ENCODE measurements at places on chromosomes 5 and 9.

- DNase-seq, result no peak
These were observed 1338.6 kb upstream of the ACO1 start for GRCh38 chr9:31045810-31046209.

- no peak for DNase-seq
These were observed 319.2 kb downstream of the MLLT3 start for GRCh38 chr9:20303066-20303465.

- DNase-seq, result no peak
These were observed 10.6 kb downstream of the FGFR4 start for GRCh38 chr5:177097016-177097985.

- no peak for DNase-seq
These were observed 13.8 kb downstream of the PROP1 start for GRCh38 chr5:177982072-177982727.

GRCh38 chr9:121862371-121863332 is 211.2 kb downstream of the DAB2IP start:
- no peak for DNase-seq

DNA sequence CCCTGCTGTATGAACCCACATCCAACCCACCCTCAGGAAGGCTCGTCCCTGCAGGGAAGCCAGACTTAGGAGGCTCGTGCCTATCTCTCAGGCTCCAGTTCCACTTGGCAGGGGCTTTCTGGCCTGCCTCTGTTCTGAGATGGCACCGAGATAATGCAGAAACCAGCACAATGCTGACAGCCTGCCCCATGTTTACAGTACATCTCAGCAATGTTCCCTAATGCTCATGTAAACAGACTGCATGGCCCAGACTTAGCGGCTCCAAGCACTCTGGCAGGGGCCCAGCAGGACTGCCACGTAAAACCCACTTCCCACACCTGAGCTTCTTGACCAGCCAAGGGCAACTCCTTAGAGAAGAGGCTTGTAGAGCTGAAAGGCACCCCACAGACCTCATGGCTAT is 499.5 kb upstream of the BRINP1 start:
- DNase-seq, result no peak

DNA sequence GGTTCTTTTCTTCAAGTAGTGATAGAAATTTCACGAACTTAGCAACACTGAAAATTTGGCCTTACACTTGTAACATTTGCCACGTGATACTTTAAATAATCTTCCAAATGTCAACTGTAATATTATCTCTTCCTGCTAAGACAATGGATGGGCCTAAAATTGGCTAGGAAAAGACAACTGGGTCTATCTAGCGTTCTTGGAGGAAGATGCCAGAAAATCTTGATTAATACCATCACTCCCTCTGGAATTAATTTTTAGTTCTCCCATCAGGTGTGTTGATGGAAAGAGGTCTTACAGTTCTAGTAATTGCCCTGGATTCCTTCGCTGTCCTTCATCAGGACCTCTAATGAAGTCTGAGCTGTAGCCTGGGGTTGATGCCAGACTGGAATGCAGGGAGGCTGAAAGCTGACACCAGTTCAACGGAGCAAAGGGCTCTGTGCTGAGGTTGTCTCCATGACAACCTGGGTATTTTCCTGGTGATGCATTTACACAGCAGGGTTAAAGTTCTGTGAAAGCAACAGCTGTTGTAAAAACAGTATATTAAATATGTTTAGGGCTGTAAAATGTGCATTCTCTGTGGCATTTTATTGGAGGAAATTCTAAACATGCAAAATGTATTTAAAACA is 92.3 kb downstream of the GAS1 start:
- peak; percentile 50 for DNase-seq

GRCh38 chr9:2174306-2174705 is 159.2 kb downstream of the SMARCA2 start:
- DNase-seq, result no peak

DNA sequence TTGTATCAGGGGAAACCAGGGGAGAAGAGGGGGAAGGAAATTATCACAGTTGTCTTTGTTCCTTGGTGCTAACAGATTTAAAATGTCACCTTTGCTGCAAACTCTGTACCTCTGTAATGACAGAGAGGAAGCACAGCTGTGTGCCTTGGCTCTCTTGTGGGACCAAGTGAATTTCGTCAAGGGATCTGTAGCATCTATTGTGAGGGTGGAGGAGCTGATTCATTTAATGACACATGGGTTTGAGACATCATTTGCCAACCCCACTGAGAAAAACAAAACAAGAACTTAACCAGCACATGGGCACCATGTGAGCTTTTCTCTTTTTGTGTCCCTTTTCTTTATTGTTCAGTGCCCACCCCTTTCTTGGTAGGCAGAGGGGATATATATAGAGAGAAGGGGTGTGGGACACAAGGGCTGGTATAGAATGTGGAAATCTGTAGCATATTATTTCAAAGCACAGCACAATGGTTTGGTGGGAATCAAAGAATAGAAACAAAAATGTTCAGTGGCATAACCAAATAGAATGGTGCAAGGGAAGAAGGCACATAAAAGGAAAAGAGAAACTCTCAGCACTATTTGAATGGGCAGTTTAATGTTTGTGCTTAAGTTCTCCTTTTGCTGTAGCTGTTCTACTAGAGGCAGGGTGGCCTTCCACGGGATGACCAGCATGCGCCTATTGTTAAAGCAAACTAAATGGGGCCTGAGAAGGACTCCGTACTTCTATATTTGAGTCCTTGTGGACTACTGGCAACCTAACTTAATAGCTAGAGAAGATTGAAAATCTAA is 63.3 kb downstream of the LIX1 start:
- DNase-seq, result no peak

GRCh38 chr9:4196376-4196775 is 103.5 kb downstream of the GLIS3 start:
- DNase-seq, result no peak

DNA sequence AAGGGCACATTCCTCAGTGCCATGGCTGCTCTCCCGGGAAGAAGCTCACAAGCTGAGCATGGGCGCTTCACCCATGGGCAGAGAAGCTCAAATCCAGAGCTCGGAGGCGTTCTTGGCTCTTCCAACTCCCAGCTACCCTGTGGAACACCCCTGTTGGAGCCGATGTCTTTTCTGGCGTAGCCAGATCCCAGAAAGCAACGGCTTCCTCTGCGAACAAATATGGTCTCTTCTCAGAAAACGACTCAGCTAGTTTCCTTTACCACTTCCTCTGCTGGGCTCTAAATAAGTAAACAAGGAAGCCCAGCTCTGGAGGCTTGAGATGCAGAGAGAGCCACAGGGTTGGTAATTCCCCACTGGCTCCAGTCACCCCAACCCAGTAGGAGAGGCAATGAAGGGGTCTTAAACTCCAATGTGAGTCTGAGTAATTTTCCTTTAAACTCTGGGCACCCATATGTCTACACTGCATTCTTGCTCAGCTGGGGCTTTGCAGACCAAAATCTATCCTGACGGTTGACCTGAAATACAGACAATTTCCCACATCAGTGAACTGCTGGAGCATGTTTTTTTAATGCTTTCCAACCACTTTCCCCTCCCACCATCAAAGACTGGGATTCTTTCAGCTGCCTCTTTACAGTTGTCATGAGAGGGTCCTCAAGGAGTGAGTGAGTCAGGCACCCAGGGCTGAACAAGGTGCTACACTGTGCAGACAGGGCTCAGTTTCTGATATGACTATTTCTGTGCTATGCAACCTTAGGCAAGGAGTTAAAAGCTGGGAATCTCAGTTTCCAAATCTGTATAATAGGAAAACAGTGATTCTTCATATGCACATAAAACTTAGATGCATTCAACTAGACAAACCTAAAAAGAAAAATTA is at the start of gene LCP2:
TSS of gene LCP2 (minus strand) at position 189 of the 874 bp plus-strand sequence. CDS start at position 23, 166 bp downstream.
- DNase-seq, result no peak

DNA sequence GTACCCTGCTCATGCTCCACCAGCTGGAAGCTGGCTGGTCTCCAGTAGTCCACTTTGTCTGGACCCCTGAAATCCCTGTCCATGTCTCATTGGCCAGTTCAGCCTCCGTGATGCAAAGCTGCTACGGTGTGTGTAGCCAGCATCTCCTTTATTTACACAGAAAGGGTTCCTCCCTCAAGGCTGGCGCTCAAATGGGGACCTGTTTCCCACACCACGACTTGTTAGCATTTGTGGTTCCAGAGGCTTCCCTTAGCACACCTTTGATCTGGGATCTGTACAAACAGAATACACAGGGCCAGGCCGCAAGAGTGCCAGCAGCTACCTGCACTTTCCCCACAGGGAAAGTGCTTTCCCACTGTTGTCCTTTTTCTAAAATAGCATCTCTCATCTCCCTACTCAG is 5.7 kb upstream of the SMU1 start:
- DNase-seq, result no peak

- no peak for DNase-seq
These were observed 4.1 kb downstream of the OR2V1 start for GRCh38 chr5:181126841-181127240.

GRCh38 chr5:167057665-167058064 is 1233.8 kb upstream of the WWC1 start:
- no peak for DNase-seq

- no peak for DNase-seq
These were observed 51.5 kb upstream of the NKD2 start for GRCh38 chr5:956941-957747.

- no peak for DNase-seq
These were observed 187.4 kb downstream of the FBXL7 start for GRCh38 chr5:15687401-15687800.

GRCh38 chr9:124239249-124240073 is 18.3 kb upstream of the NEK6 start:
- no peak for DNase-seq

GRCh38 chr5:171416160-171417049 is 3.0 kb upstream of the FGF18 start:
- no peak for DNase-seq

DNA sequence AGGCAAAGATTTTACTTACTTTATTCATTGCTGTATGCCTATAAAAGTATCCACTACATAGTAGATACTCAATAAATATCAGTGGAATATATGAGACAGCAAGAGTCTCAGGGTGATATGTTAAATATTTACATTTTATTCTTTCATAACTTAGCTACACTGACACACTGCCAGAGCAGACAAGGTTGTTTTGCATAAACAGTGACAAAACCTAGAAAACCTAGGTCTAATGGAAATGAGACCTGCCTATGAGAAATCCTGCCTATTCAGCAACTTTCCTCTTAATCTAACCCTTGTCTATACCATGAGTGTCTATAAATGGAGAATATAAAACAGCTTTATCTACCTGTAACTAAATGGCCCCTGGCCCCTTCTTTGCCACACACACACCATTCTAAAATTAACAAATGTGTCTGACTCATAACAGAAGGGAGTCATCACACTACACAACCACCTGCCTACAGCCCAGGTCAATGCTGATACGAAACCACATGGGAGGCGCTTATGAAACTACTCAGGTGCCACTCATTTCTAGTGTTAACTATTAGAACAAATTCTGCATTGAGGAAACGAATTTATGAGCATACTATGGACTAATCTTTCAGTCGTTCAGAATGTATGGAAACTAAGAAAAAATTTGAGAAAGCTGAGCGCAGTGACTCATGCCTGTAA is 60.3 kb downstream of the UBAP2 start:
- no peak for DNase-seq

- DNase-seq, result no peak
These were observed at the start of gene FOXI1 for GRCh38 chr5:170105642-170106611. Gene FOXI1, plus strand, starts transcription at chr5:170105897. Its CDS starts 61 bp downstream, at chr5:170105958.

DNA sequence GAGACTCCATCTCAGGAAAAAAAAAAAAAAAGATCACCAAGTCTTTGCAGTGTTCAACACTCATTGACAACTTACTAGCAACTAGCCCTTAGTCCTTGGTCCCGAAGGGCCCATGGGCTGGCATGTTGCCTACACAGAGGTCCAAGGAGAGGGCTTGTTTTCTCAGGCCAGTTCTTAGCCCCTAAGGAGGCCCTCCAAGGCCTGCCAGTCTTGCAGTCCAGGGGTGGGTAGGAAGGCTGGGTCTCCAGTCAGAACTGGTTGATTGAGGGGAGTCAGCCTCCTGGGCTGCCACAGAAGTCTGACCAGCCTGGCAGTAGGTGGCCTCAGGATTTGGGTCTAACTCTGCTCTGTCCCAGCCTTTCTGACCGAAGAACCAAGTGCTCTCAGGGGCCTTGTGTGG is 32.7 kb downstream of the IER5L start:
- DNase-seq, result no peak

- no peak for DNase-seq
These were observed 11.9 kb downstream of the GLIPR2 start for GRCh38 chr9:36148311-36149051.

- DNase-seq, result no peak
These were observed 13.8 kb downstream of the ANKRD33B start for GRCh38 chr5:10577371-10578292.

- no peak for DNase-seq
These were observed 23.6 kb upstream of the LRRTM2 start for GRCh38 chr5:138898742-138899141.

DNA sequence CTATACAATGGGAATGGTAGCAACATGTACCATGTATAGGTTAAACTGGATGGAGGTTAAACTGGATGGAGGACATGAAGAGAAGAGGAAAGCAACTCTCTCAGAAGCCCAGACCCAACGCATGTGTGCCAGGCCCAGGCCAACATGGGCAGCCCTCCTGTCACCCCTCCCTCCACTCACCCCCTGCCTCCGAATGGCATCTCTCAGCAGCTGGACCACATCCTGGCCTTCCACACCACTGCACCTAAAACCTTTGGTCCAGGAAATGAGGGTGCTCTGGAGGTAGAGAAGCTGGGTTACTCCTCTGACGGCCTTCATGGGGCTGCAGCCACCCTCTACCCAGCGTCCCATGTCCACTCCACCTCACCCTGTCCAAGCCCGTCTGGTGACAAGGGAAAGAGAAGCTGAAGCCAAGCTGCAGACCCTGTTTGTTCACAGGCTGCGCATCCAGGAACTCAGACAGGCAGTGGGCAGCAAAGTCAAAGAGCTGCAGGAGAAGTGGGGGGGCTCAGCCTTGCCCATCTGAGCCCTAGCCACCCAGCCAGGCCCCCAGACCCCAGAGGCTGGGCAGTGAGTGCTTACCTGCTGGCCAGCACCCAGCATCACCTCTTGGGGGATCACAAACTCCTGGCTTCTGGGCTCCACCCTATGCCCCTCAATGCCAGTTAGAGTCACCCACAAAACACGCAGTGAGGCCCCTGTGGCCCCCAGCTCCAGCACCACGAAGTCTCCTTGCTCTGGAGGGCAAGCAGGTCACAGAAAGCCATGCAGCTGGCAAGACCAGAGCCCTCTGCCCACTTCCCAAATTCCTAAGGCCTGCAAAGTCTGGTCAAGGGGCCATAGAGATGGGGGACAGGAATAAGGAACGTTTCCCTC is 8.5 kb downstream of the HK3 start:
- no peak for DNase-seq

DNA sequence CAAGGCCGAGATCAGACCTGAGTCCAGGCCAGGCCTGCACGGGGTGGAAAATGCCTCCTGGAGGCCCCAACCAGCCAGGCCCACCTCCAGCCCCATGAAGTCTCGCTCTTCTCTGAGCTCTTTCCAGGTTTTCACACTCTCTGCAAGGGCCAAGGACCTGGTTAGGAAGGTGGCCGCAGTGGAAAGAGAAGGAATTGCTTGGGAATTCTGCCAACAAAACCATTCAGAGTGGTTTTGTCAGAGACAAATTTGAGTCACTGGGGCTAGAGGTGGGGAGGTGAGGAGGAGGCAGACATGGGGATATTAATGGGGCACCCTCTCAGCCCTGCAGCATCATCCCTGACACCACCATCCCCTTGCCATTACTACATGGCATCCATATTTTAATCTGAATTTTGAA is 261.0 kb downstream of the ROR2 start:
- DNase-seq, result no peak
